ENCODE measurements at places on chromosomes 3 and 15.

- DNase-seq, result no peak
These were observed 473.7 kb downstream of the LPP start for GRCh38 chr3:188627652-188628051.

DNA sequence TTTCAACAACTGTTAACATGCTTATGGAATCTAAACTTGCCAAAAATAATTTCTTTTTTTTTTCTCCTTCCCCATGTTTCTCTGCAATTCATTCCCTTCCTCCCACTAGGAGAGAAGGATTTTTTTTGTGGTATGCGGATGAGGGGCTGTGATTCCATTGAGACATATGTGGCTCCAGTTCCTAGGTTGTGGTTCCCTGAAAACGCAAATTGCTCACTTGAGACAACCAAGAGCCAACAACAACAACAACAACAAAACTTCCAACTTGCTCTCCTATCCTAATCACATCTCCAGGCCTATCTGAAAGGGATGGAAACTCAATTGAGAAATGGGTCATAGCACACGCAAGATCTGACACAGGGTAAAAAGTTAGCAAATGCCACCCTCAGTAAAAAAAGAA is 406.5 kb upstream of the TGFBR2 start:
- DNase-seq, result no peak

GRCh38 chr15:38612159-38612863 is 47.7 kb upstream of the RASGRP1 start:
- DNase-seq, result peak; percentile 64

- no peak for DNase-seq
These were observed 1.1 kb upstream of the ECT2 start for GRCh38 chr3:172749230-172749965.

DNA sequence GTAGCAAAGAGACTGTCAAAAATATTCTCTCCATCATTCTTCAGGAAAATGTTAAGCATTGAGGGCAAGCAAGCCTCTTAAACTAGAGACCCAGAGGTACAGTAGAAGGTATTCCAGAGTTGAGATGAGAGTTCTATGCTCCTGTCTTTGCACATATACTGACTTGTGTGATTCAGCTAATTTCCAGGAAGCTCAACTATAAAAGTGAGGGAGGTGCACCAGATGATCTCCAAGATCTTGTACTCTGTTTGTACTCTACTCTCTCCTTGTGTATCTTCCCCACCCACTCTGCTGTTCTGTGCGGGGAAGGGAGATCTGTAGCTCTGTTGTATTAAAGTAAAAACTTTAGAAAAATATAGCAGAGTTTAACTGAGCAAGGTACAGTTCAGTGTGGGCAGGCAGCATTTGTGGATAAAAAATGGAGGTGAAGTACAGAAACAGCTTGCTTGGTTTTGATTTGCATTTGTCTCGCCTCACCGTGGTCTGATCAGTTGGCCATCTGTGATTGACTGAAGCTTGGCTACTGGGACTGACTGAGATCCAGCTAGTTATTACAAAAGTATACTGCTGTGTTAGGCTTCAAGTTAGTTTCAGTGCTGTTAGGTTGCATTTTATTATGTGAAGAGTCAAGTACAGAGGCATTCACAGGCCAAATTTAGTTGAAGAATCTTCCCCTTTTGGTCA is 463.1 kb upstream of the GOLIM4 start:
- no peak for DNase-seq

DNA sequence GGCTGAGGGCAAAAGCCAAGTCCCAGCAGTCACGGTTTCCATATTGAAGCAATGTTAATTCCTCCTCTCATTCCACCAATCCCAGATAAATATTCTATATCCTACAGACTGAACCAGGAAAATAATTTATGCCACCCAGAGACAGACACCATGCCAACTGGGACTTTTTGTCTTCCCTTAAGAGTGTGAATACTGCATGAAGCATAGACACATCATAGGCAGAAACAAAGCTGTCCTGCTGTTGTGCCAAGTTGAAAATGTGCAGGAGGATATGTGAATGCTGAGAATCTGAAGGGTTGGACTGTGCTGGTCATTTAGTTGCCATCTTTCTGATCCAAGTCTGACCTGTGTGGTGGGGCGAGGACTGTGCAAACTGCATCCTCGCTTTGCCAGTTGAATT is 37.7 kb downstream of the RFTN1 start:
- DNase-seq, result no peak

DNA sequence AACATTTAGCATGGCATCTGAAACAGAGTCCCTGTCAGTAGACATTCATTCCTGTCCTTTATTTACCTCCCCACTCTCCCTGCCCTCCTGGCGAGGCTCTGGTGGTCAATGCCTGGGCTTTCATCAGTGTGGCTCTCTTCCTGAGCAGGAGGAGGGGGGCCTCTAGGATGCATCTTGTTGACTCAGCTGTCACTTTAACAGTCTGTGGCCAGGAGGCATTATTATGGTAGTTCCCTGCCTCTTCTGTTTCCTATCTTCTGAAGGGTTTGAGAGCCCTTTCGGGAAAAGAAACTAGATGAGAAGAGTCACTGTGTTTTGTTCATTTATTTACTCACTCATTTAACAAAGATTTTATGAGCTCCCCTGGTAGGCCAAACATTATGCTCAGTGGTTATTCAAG is 2.4 kb upstream of the PPP1R14D start:
- DNase-seq, result no peak

- no peak for DNase-seq
These were observed 34.2 kb downstream of the SEMA5B start for GRCh38 chr3:122993124-122993978.

GRCh38 chr15:68792901-68793766 is 27.6 kb downstream of the ANP32A start:
- no peak for DNase-seq

DNA sequence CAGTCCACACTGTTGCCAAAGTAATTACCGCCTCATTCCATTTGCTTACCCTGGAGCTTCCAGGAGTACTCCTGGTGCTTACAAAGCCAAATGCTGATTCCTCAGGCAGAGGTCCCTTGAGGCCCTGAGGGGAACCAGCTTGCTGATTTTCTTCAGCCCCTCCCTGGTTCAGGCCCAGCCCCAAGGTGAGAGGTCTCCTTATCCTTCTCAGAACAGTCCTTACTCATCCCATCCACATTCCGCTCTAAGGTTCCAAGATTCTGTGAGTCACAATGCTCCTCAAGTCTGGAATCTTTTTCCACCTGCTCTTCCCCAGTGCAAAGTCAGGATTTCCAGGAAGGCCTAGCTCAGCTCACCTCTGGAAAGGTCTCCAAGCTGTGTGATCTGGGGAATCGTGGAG is 1.8 kb upstream of the ATP10A start:
- no peak for DNase-seq

GRCh38 chr3:107833043-107833442 is 257.8 kb downstream of the CD47 start:
- DNase-seq, result no peak

- no peak for DNase-seq
These were observed 83.4 kb upstream of the FAM3D start for GRCh38 chr3:58749948-58750347.

GRCh38 chr15:54519577-54519976 is 541.3 kb downstream of the UNC13C start:
- DNase-seq, result no peak

DNA sequence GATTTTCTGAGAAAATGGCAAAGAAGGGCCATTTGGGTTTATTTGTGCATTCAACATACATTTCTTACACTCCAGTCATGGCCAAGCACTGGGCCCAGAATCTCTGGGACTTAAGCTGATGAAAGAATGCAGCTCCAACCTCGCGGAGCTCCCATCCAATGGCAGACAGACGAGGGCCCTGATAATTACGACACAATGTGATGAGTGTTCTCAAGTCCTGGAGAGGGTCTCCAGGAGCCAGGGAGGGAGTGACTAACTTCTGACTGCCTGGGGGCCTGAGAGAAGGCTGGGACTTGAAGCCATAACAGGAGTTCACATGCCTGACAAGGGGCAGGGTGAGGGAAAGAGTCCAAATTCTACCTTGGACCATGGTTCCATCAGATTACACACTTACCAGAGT is 42.6 kb upstream of the BNC1 start:
- no peak for DNase-seq

DNA sequence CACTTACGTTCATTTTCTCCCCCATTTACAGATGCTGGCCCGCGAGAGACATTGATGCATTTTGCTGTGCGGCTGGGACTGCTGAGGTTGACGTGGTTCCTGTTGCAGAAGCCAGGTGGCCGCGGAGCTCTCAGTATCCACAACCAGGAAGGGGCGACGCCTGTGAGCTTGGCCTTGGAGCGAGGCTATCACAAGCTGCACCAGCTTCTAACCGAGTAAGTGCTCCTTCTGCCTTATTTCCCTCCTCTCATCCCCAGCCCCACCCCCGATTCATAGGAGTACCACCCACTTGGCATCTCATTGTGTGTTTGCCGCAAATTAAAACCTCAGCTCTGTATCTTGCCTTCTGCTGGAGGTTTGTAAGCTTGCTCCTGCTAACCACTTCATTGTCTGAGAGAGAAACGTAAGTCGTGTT is 163.3 kb downstream of the AKAP13 start:
- DNase-seq, result no peak

DNA sequence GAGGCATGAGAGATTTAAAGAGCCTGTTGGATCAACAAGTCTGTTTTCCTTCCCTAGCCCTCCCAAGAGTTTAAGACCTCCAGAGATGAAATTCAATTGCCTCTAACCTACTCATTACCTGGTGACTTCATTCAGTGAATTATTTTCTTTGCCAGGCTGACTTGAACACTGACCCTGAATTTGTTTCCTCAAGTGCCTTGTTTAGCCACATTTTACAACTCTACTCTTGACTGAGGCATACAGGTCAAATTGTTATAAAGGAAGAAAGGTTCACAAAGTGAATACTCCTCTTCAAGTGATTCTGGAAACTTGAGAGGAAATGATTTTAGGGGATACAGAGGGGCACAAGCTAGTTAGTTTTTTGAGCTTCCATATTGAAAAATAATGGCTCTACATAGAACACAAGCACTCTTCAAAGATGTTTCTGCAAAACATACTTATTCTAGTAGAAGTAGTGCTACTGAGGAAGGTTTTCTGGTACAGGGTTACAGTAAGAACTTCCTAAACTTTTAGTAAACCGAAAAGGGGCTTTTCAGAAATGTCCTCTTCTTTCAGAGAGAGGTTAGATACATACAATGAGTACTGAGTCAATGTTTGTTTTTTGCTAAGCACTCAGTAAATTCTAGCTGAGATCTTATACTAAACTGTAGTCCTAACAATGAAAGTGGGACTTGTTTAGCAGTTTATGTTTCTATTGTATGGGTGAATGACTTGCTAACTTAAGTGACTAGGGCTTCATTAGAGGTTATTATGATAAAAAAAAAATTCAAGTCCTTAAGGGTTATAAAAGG is 137.4 kb upstream of the SATB1 start:
- no peak for DNase-seq

- DNase-seq, result no peak
These were observed 307.2 kb upstream of the CNTN3 start for GRCh38 chr3:74921676-74922075.

- no peak for DNase-seq
These were observed 49.0 kb downstream of the KBTBD12 start for GRCh38 chr3:127964053-127964452.

- peak; percentile 8 for DNase-seq
These were observed 102.3 kb upstream of the TPM1 start for GRCh38 chr15:62940093-62940754.

DNA sequence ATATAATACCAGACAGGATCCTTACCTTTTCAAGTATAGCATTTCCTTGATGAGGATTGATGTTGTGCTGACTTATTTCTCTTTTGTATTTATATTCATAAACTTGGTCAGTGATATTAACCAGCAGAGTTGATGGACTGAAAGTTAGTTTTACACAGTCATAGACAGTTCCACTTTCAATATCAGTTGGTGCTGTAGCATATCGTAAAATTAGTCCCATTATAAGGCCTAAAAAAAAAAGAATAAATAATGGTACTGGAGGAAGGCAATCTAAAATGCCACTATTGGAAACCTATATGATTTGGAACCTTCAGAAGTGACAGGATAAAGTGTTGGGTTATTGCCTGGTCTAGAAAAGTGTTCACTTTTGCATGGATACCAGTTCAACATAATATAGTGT is 16.3 kb downstream of the SLC9A9 start:
- DNase-seq, result no peak

- DNase-seq, result no peak
These were observed 32.2 kb upstream of the SLC28A1 start for GRCh38 chr15:84852212-84852611.

DNA sequence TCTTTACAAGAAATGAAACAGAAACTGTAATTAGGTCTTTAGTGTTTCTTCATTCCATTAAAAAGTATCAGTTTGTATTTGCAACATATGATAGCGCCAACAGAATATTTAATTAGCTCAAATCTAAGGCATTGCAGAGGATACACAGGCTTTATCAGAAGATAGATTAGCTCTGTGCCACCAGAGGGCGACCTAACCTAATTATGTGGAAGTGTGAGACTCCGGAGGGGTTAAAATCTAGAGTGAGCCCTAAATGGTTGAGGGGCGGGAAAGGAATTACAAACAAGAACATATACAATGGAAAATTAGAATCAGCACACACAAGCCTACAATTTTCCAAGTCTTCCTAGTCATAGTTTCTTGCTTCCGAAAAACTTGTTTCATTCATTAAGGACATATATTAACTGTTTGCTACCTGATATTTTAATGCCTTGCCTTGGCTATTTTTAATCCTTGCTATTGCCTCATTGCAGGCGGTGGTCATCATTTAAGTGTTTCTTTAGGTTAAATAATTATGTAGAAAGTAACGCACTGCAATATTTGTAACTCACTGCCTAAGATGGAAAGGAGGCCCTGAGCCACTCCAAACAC is 18.0 kb upstream of the RYR3 start:
- peak; percentile 57 for DNase-seq

DNA sequence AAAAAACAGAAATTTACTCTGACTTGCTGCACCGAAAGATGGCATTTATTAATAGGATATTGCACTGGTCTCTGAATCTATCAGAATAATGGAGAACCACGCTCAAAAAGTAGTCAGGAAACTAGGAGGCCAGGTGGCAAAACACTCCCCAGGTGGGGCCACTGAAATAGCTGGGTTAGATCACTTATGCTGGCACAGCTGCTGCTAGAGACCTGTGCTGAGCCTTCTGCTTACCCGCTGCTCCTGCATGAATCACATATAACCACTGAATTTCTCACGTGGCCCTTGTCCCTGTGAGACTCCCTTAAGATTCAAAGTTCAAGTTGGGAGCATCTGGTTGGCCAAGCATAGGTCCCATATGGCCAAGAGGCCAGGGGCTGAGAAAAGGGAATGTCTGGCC is 66.0 kb upstream of the OXTR start:
- no peak for DNase-seq

- no peak for DNase-seq
These were observed 42.1 kb downstream of the VGLL3 start for GRCh38 chr3:86948822-86949221.
